ENCODE measurements at places on chromosomes 6 and 20.

GRCh38 chr6:75590370-75590769 is 11.3 kb upstream of the SENP6 start:
- DNase-seq, result no peak

DNA sequence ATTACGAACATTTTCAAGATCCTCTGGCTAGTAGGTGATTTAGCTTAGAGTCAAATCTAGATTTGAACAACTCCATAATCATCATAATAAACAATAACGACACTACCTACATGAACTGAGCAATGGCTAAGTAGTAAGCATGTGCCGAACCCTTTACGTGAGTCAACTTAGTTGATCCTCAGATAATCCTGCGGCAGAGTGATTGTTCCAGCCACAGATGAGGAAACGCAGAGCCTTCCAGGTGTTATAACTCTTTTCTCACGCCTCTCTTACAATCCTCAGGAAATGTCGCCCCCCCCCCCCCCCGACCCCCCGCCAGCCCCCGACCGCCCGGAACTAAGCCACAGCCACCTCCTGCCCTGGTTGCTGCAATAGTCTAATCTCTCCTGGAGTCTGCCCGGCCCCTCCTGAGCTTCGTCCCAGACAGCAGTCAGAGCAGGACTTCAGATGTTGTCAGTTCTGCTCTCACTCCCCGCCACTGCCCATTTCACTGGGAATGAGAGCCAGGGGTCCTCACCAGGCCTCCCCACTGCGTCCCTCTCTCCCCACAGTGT is 141.5 kb upstream of the AGPAT4 start:
- no peak for DNase-seq

GRCh38 chr6:88349511-88349910 is 183.4 kb upstream of the CNR1 start:
- no peak for DNase-seq

DNA sequence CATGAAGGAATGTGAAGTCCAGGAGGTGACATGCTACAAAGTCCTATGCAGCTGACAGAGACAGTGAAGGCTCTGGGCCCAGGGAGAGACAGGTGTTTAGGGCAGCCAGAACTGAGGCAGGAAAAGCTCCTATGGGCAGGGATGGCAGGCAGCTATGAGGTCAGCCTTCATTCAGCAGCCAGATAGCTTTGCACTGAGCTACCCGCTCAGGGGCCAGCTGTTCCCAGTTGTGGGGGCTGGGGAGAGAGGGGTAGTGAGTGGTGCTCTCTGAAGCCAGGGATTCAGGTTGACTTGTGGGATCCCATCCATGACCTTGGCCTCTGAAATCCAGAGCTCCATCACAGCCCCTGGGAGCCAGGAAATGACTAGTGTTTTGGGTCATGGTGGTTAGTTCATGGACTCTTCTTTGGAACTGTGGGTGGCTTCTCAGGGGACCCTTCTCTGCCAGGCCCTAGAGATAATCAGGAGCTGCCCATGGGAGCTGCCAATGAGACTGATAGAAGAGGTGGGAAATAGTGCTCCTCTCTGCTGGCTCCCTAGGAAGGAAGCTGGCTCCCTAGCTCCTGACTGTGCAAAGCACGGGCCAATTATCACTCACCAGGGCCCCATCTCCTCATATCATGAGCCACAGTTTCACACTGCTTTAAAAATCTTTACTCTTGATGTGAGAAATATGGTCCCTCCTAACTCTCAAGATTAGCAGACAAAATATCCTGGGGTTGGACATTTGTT is 127.7 kb downstream of the VEGFA start:
- DNase-seq, result no peak

DNA sequence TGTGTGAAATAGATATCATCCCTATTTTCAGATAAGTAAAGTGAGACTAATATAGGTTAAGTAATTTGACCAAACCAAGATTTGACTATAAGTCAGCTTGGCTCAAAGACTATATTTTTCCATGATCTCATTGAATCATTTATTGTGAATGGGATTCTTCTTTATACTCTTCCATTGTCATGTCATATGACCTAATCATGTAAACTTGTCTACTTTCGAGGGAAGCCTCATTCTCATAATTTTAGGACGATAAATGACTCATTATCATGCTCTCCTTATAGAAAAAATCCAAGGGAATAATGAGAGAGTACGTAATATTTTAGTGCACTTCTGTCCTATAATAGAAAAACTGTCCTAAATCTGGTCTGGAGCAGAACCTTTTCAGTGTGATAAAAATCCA is 40.9 kb upstream of the CCN6 start:
- no peak for DNase-seq

DNA sequence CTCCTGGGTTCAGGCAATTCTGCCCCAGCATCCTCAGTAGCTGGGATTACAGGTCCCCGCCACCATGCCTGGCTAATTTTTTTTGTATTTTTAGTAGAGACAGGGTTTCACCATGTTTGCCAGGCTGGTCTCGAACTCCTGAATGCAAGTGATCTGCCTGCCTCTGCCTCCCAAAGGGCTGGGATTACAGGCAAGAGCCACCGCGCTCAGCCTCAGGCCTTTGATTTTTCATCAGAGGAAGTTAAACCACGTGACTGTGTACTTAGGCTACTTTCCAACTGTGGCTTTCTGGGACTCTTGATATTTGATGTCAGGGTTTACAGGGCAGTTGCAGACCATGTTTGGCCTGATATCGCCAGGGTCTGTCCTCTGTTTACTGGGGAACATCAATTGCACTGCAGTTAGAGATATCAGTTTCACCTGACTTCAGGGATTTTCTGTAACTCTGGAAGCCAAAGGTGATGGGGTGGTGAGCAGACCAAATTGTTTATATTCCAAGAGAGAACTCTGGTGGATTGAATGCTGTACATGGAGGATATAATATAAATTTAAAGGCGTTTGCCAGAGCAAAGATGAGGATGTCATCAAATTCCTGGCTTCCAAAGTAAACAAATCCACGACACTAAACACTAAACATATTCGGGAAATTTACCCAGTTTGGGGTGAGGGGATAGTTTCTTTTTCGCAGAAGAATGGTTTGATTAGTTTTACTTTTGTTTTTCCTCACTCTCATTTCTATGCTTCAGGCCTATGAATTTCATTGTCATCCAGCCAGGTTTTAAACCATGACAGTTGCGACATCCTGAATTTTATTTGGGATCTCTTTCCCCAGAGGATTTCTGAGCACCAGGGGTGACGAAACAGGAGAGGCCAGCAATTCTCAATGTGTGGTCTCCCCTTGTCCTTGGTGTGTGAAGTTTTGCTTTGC is 4.2 kb downstream of the PSMF1 start:
- no peak for DNase-seq

DNA sequence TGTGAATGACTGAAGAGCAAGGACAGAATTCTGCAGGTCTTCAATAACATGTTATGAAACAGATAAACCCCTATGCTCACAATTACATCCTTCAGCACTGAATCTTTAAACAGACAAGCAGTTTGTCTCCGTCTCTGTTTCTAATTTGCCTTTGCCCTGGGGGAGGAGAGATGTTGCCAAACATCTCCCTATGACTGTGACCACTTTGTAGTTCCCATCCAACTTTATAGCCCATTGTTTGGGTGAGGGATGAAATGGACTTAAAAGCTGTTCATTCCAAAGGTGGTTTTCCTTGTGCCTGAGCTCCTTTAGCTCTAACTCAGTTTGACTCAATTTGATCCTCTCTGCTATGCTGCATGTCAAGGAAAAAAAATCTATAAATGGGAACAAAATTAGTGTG is 19.5 kb upstream of the ADTRP start:
- DNase-seq, result no peak

DNA sequence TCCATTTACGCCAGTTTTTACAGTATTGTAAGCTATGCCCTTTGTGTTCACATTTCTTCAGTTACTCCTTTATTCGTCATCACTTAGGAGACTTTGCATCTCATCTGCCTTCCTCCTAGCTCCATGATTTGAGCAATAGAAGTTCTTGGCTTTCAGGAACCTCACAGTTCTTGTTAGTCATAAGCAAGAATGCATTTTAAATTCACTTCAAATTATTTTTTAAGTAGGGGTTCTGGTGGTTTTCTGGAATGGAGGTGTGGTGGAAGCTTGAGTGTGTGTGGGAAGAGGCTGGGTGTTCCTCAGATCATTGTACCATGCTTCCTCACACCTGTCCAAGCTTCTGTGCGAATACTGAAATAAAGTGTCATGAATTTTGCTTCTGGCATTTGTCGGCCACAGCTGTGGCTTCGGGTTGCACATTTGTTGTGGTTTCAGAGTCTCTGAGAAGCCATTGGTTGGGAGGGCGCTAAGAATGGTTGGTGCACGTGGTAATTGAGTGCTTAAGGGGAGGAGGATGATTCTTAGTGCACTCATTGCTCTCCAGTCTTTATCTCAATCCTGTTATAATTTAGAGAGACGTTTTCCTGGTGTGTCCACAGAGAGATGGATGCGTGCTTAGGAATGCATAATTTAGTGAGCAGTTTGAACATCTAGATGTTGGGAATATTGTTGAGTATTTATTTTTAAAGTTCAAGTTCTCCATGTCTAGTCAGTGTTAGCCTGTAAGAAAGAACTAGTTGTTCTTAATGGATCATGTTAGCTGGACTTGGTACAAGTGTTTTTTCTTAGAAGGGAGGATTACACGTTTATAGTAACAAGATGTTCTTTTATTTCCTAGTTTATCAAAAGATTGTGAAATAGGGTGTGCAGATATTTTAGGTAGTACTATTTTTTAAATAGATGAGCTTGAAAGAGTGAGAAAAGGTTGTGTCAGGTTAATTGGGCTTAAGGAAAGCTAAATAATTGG is 31.9 kb downstream of the FOXO3 start:
- DNase-seq, result no peak

DNA sequence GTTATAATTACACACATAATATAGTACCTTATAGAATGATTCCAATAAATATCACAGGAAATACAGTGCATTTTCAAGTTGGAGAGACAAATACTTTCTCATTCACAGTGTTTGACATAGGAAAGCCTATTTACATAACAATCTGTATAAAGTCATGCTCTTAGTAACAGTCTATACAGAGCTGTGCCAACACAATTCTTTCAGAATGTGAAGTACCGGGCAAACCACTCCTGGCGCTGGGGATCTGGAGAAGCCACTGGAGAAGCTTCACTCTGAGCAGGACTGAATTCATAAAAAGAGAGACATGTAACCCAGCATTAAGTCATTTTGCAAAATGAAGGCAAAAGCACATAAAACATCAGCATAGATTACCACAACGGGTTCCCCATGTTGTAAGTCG is 24.9 kb upstream of the MCM9 start:
- DNase-seq, result no peak
